SJSA1 (cell line): ENCODE measurements at places on chromosomes 1 and 21. TPM values are rescaled to one million over a fixed set of nuclear protein-coding genes. Genes with fewer than 3 reads are reported as not detected.

Gene CD1E
- not detected in 2 replicates for total RNA-seq

Gene HOOK1
- not detected in 2 replicates for total RNA-seq

Gene MX2
- total RNA-seq, result not detected in 2 replicates

- DNase-seq, result no peak
Observed at GRCh38 chr1:220882061-220882891, 3.0 kb downstream of the HLX start.

DNA sequence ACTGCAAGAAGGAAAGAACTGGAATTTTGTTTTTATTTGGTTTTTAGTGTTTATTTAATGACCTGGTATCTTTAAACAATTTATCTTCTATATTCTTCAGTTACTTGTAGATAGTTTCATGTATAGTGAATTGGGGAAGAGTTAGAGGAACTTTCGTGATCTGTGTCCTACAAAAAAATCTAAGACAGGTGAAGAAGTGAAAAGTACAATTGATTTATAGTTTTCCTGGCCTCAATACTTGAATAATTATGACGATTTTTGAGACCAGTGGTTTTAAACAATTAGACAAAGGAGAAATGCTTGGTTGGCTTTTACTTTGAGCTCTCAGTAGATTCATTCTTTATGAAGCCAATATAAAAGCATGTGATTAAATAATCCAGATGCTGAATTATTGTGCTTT lies 7.5 kb downstream of the MIER1 start:
- peak; percentile 44 for DNase-seq

- DNase-seq, result no peak
Observed at GRCh38 chr1:59674595-59674994, 140.2 kb upstream of the HOOK1 start.

GRCh38 chr1:21362096-21362495 lies 71.8 kb upstream of the ECE1 start:
- no peak for DNase-seq

DNA sequence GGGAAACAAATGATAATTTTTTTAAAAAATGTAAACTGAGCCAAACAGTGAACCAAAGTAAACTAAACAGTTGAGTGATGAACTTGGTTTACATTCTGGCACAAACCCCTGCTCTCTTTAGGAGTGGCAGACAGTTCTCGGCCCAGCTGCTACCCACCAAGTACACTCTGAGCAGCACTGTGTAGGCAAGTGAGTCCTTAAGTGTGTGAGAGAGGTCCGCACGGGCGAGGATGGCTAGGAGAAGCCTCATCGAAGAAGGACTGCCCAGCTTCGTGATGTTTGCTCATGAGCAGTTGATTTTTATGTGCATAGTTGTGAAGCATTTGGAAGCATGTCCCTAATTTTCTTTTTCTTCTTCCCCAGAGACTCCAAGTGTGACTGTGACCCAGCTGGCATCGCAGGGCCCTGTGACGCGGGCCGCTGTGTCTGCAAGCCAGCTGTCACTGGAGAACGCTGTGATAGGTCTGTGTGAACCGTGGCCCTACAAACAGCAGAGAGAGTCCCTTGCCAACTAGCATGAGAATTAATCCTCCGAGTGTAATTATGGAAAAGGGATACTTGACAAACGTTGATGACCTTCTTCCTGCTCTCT lies 32.1 kb downstream of the LAMC2 start:
- no peak for DNase-seq

DNA sequence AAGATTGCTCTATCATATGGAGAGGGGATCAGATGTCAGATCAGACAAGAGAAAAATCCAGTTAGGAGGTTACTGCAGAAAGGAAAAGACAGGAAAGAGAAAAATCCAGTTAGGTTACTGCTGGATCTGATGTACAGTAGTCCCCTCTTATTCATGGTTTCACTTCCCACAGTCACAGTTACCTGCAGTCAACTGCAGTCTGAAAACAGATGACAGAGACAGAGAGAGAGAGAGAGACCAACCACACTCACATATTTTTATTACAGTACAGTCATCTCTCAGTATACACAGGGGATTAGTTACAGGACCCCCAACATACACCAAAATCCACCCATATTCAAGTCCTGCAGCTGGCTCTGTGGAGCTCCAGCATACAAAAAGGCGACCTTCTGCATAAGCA lies 29.3 kb downstream of the NUP133 start:
- DNase-seq, result no peak

GRCh38 chr1:203628201-203629015 lies 1.8 kb downstream of the ATP2B4 start:
- peak; percentile 75 for DNase-seq

GRCh38 chr1:26862781-26863684 lies at the start of gene SFN:
Gene SFN (plus strand): TSS chr1:26863149. CDS start chr1:26863213, 64 bp downstream.
- peak; percentile 10 for DNase-seq
